ENCODE measurements at places on chromosomes 4 and X.

DNA sequence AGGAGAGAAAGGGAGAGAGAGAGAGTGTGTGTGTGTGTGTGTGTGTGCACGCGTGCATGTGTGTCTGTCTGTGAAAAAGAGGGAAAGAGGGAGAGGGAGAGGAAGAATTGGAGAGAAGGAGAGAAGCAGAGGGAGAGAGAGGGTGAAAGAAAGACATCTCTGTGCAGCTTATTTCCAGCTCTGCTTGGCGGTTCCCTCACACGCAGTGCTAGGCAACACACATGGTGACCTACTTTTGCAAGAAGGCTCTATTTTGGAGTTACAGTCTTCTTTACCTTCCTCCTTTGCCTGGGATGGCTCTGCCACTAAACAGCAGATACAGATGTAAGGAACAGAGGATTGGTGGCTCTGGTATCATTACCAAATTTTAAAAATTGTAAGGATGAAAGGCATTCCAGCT is 40.1 kb downstream of the SLC16A2 start:
- no peak for DNase-seq

- no peak for DNase-seq
Measured at GRCh38 chr4:68904786-68905185, 46.8 kb downstream of the UGT2A3 start.

- DNase-seq, result no peak
Measured at GRCh38 chr4:88202443-88202842, 44.0 kb upstream of the ABCG2 start.

- DNase-seq, result peak; percentile 2
Measured at GRCh38 chrX:24396236-24396930, 35.9 kb downstream of the SUPT20HL1 start.

DNA sequence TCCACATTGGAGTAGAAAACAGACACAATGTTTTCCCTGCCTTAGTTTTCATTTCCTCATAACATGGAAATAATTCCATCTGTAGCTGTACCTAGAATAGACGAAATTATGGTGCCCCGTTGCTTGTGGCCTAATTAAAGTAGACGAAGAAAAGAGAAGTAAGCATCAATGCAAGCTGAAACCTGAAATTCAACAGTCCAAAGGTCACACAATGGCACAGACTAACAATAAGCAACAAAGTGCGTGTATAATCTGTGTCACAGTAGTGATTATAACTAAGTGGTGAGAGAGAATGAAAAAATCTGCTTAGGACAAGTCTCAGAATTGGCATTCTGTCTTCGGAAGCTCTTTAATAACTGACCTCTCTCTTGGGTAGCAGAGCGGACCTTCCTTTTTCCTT is 24.3 kb downstream of the MAGEB17 start:
- DNase-seq, result no peak

- DNase-seq, result no peak
Measured at GRCh38 chr4:173301518-173302201, 32.5 kb downstream of the HMGB2 start.

- DNase-seq, result peak; percentile 74
Measured at GRCh38 chrX:39397561-39398199, 596.4 kb downstream of the MID1IP1 start.

DNA sequence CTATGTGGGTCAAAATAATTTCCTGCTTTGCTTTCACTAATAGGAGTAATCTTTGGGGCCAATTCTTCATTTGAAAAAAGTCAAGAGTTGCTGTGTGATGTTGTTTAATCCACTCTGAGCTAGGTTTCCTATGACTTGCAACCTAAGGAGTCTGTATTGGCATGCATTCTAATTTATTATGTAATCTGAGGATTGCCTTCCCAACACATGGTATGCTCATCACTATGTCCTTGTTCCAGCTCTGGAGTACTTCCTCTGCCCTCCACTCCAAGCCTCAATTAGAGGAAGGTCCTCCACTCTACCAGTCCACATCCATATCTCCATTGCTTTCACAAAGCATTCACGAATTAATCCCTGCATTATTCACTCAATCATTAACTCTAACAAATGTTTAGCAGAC is 56.1 kb downstream of the PPP3CA start:
- DNase-seq, result no peak

- DNase-seq, result no peak
Measured at GRCh38 chr4:112502871-112503270, 13.1 kb downstream of the NEUROG2 start.

DNA sequence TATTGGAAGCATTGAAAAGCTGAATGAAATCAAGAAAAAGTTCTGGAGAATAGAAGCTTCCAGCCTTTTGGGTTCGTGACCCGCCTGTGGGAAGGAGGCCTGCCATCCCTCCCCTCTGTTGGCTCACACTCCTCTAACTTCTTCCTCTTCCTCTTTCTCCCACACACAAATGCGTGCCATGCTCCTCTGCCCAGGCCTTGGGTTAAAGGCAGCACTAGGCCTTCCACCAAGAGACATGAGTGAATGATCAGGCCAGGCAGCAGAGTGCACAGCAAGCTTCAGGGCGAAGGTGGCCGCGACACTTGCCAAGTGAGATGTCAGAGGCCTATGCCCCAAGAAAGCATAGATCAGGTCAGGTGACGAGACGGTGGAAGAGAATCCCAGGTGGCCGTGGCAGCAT is 38.4 kb downstream of the FAM193A start:
- no peak for DNase-seq

GRCh38 chr4:56400560-56400959 is 13.3 kb upstream of the AASDH start:
- DNase-seq, result no peak

DNA sequence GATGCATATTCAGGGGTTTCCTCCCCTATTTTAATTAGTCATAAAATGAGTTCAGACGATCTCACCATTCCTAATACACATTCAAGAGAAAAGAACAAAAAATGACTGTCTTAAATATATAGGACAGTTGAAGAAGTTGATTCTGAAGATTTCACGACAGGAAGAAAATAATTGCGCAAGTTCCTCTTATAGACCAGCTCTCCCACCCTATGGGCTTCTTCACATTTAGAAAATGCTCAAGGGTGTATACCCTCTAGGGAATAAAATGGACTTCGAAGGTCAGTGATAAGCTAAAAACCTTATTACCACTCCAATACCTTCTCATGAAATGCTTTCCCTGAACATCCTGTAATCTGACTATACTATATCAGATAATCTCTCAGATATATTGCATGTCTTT is 149.2 kb upstream of the TEX13C start:
- no peak for DNase-seq

DNA sequence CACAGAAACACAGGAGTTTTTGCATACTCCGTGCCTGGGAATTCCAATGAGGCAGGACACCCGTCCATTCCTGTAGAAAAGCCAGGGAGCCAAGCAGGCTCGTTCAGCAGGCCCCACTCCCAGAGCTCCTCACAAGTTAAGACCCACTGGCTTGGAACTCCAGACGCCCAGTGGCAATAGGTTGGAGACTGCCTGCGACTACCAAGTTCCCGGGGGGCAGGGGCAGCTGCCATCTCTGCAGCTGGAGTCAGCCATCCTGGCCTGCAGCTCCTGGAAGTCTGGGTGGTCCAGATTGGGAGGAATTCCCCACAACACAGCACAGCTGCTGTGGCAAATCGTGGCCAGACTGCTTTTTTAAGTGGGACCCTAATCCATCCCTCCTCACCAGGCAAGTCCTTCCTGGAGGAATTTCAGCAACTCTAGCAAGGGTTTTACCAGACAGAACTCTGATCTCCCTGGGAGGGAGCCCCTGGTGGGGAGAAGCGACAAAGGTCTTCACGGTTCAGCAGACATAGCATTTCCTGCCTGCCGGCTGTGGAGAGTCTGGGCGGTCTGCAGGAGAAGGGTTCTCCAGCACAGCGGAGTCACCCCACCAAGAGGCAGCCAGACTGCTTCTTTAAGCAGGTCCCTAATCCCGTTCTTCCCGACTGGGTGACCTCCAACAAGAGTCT is 231.9 kb downstream of the STPG2 start:
- DNase-seq, result no peak

DNA sequence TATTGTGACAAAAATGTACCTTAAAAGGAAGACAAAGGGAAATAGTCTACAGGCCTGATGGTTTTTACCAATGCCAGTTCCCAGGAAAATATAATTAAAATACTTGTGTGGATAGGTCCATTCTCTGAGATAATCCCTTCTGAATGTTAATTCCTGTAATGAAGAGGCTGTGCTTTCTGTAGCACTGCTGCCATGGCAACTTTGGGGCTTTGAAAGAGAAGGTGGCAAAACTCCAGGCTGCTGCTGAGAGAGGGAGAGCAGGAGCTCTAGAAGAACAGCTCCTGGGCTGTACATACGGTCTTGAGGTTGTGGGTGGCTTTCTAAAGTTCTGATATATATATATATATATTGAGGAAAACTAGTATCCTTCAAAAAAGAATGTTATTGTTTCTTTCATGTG is 125.4 kb downstream of the PDLIM5 start:
- DNase-seq, result no peak

GRCh38 chr4:136967069-136967468 is 565.2 kb downstream of the PCDH18 start:
- no peak for DNase-seq

DNA sequence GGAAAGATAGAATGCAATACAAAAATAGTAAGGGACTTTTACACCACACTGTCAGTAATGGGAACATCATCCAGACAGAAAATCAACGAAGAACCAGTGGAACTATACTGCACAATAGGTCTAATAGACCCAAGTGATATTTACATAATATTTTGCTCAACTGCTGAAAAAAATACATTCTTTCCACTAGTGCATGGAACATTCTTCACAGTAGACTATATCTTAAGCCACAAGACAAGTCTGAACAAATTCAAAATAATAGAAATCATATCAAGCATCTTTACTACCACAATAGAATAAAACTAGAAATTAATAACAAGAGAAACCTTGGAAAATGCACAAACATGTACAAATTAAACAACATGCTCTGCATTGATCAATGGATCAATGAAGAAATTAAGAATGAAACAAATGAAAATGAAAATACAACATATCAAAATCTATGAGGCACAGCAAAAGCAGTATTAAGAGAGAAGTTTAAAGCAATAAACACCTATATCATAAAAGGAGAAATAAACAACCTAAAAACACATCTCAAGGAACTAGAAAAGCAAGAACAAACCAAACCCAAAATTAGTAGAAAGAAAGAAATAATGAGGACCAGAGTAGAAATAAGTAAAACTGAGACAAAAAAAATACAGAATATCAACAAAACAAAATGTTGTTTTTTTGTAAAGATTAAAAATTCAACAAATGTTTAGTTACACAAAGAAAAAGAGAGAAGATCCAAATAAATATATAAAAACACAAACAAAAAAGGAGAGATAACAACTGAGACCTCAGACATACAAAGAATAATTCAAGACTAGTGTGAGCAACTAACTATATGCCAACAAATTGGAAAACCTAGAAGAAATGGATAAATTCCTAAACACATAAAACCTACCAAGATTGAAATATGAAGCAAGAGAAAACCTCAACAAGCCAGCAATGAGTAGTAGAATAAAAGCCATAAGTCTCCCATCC is 51.5 kb upstream of the ANTXR2 start:
- no peak for DNase-seq

GRCh38 chr4:182213004-182213403 is 30.2 kb upstream of the TENM3 start:
- DNase-seq, result no peak

DNA sequence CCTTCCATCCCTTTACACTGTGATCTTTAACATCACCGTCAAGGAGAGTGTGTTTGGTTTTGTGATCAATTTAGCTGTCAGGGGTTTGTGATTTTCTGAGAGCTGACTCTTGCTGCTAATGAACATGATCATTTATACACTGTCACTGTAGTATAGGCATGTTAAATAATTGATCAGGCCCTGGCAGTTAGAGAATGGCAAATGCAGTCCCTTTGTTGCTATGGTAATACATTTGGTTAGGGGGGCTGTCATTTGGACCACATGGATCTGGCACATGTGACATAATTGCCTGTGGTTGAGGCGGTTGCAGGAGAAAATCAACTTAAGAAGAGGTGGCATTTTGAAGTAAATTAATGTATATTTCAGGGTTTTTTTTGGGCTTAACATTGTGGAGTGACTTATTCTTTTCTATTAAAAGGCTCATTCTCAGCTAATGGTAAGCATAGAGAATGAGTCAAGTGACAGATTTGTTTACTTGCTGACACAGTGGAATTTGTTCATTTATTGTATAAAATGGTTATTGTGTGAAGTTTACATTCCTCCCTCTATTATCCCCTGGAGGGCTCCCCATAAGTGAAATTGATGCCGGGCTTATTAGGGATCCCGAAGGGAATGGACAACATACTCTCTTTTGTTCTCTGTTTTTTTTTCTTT is 114.0 kb downstream of the FHIP1A start:
- DNase-seq, result no peak

DNA sequence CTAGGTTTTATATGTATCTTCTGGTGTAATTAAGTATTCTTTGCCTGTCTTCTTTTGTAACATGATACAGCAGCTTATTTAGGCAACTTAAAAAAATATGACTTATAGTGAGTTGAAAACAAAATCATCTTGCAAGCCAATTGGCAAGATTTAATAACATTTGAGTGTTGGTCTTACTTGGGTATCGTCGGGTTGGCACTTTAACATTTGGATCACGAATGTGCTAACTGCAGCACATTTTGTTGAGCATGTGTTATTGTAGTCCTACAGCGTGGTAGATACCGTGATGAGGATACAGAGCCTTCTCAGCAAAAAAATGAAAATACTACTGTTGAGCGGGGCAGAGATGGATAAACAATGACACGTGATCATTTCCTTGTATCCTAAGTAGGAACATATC is 295.3 kb downstream of the ARHGAP10 start:
- DNase-seq, result no peak

DNA sequence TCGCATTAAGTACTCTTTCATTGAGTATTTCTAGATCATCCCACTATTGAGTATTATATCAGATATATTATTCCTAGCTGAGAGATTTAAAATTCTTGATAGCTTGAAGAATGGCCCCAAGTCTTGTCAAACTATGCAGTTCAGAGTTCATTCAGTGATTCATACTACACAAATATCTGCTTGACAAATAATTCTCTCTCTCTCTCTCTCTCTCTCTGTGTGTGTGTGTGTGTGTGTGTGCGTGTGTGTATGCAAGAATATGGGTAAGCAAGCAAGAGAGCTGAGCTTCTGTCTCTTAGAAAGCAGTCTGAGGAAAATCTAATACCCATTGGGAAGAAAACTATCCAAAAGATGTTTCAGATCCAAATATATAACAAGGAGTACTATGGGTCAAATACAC is 142.0 kb downstream of the SLC10A7 start:
- no peak for DNase-seq

DNA sequence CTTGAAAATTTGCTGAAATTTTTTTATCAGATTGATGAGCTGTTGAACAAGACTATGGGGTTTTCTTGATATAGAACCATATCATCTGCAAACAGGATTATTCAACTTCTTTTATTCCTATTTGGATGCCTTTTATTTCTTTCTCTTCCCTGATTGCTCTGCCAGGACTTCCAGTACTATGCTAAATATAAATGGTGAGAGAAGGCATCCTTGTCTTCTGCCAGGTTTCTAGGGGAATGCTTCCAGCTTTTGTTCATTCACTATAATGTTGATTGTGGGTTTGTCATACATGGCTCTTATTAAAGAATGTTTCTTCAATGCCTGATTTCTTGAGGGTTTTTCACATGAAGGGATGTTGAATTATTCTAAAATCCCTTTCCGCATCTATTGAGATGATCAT is 1139.5 kb downstream of the FAM133A start:
- DNase-seq, result no peak

- DNase-seq, result no peak
Measured at GRCh38 chrX:107014936-107015335, 14.9 kb upstream of the MORC4 start.

- DNase-seq, result no peak
Measured at GRCh38 chr4:22607382-22607781, 85.4 kb upstream of the GBA3 start.

GRCh38 chr4:7745301-7745885 is 194.3 kb downstream of the AFAP1 start:
- no peak for DNase-seq

GRCh38 chrX:24487571-24487970 is 22.5 kb downstream of the PDK3 start:
- DNase-seq, result no peak

Data from NCI-H2081 treated with DMSO at 0.1 percent for 48 hours (cell line).